Activated T-helper 1 cell treated with anti-CD3 and anti-CD28 coated beads, Interleukin-12 subunit alpha, Interleukin-12 subunit beta, Interleukin-2, Interleukin-4 antibody, amounts not matched to agents 30 ng/mL and 10 ng/mL and 1 ng/mL, durations not matched to agents 14 hours and 24 hours and 36 hours (primary cell): ENCODE measurements at places on chromosomes 5 and 9. TPM values are rescaled to one million over a fixed set of nuclear protein-coding genes. Genes with fewer than 3 reads are reported as not detected.
A peak's percentile ranks its signal among the peaks of the same experiment; 100 is the strongest.

DNA sequence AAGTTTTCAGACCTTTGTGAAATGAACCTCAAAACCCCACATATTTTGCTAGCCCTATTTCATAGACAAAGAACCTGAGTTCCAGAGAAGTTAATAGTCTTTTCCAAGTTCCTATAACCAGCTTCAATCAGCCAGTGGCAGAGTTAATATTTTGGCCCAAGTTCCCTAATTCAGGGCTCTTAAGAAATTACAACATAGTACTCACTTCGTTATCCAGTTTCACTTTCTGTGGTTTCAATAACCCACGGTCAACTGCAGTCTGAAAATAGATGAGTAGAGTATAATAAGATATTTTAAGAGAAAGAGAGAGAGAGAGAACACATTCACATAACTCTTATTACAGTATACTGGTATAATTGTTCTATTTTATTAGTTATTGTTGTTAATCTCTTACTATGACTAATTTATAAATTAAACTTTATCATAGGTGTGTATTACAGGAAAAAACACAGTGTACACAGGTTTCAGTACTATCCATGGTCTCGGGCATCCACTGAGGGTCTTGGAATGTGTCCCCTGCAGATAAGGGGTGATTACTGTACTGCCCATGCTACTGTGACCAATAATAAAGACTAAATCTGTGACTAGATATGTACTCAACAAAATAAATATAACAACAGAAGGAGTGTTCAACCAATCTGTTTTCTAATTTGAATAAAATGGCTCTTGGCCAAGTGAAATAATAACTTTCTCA, 9.3 kb upstream of the MYOT start:
- H3K27me3 ChIP-seq: peaks cover 6% of the 10 kb centered on the region
- no peak for DNase-seq
- H3K4me1 ChIP-seq: peaks cover 16% of the 10 kb centered on the region
- H3K36me3 ChIP-seq: no peaks in the 10 kb centered on the region
- H3K4me3 ChIP-seq: no peak overlapping the region
- no peak overlapping the region for H3K27ac ChIP-seq

DNA sequence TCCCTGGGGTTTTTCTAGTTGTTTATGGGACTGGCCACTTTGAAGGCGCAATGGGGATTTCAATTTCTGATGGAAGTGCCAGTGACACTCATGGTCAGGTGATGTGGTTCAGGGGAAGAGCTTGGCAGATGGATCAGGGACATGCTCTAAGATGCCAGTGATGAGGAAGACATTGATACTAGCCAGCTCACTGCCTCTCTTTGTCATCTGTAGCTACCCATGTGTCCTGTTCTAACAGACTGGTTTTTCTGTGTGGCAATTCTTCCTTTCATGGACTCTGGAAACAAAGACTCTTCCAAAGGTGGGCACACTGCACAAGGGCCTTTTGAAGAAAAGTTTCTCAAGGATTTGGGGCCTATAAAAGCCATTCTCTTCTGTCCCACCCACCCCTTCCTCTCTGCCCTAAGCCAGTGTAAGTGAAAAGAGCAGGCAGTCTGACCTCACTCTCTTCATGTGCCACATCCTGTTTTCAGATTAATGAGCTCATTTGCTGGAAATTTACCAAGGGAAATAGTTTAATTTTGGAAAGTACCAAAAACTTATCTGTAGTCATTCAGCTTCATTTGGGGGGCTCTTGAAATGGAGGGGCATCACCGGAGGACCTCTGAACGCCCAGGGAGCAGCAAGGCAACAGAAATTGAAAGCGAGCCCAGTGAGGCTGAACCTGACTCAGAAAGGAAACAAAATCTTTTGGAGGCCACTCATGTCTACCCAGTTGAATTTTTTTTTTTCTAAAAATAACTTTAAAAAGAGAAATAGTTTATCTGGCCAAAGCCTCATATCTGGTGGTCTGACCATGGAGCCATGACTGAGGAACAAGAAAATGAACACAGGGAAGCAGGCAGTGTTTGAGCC, 4.9 kb upstream of the TRAF1 start:
- H3K27ac ChIP-seq: peak overlapping the region; percentile 100
- peaks cover 90% of the 10 kb centered on the region for H3K4me1 ChIP-seq
- peak overlapping the region; percentile 77 for H3K4me3 ChIP-seq
- peaks cover 5% of the 10 kb centered on the region for H3K36me3 ChIP-seq
- peak; percentile 59 for DNase-seq
- no peaks in the 10 kb centered on the region for H3K27me3 ChIP-seq

DCP2 gene
- 78.9 and 82.5 TPM in 2 replicates for total RNA-seq

DNA sequence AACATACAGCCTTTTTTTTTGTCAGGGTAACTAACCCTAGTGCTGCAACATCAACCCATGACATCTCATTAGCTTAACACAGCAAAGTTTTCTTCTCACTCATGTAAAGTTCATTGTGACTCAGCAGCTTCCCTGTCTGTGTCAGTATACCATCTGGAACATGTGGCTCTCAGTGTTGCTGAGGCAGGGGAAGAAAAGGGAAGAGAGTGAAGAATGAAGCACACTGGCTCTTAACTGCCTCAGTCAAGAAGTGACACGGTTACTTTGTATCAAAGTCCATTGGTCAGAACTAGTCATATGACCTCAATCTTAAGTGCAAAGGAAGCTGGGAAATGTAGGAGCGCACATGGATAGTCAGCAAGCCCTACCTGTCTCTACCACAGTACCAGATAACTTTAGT, 185.0 kb upstream of the ELL2 start:
- H3K27ac ChIP-seq: no peak overlapping the region
- peak; percentile 3 for DNase-seq
- no peaks in the 10 kb centered on the region for H3K4me1 ChIP-seq
- no peak overlapping the region for H3K4me3 ChIP-seq

- H3K36me3 ChIP-seq: no peaks in the 10 kb centered on the region
- peaks cover 4% of the 10 kb centered on the region for H3K27me3 ChIP-seq
- H3K27ac ChIP-seq: peak overlapping the region; percentile 80
- peak overlapping the region; percentile 57 for H3K4me3 ChIP-seq
- peak; percentile 44 for DNase-seq
- peaks cover 26% of the 10 kb centered on the region for H3K4me1 ChIP-seq
Observed at GRCh38 chr9:6566409-6567139, 79.0 kb downstream of the GLDC start.

- no peaks in the 10 kb centered on the region for H3K36me3 ChIP-seq
- H3K27ac ChIP-seq: no peak overlapping the region
- no peak overlapping the region for H3K4me3 ChIP-seq
- no peak for DNase-seq
Observed at GRCh38 chr5:89452081-89452480, 569.1 kb upstream of the MEF2C start.

FOXD4L3 gene
- total RNA-seq: 0.17 TPM in 1 of 2 replicates, not detected in the other

GRCh38 chr9:130629443-130630070, 34.8 kb upstream of the PRDM12 start:
- no peak overlapping the region for H3K4me3 ChIP-seq
- H3K4me1 ChIP-seq: no peaks in the 10 kb centered on the region
- H3K27ac ChIP-seq: no peak overlapping the region
- peaks cover 32% of the 10 kb centered on the region for H3K36me3 ChIP-seq
- no peak for DNase-seq
- H3K27me3 ChIP-seq: no peaks in the 10 kb centered on the region

GRCh38 chr5:134648425-134649162, at the start of gene SEC24A:
SEC24A (plus strand) TSS chr5:134648785; CDS start chr5:134649077, 292 bp downstream.
- peak; percentile 89 for DNase-seq
- peaks cover 5% of the 10 kb centered on the region for H3K36me3 ChIP-seq
- H3K27me3 ChIP-seq: no peaks in the 10 kb centered on the region
- peak within 1 kb of the TSS; percentile 87 for H3K4me3 ChIP-seq
- H3K4me1 ChIP-seq: peaks cover 32% of the 10 kb centered on the region

GRCh38 chr5:148455185-148455584, 71.4 kb downstream of the FBXO38 start:
- no peak overlapping the region for H3K27ac ChIP-seq
- DNase-seq: no peak

- H3K36me3 ChIP-seq: no peaks in the 10 kb centered on the region
- no peak overlapping the region for H3K27ac ChIP-seq
- DNase-seq: no peak
- H3K27me3 ChIP-seq: peaks cover 5% of the 10 kb centered on the region
- H3K4me1 ChIP-seq: no peaks in the 10 kb centered on the region
- no peak overlapping the region for H3K4me3 ChIP-seq
Observed at GRCh38 chr5:137071526-137071925, 427.6 kb downstream of the SPOCK1 start.

SPATA31C1 gene
- total RNA-seq: not detected in 2 replicates

- no peaks in the 10 kb centered on the region for H3K27me3 ChIP-seq
- no peak overlapping the region for H3K27ac ChIP-seq
- no peak for DNase-seq
- no peaks in the 10 kb centered on the region for H3K4me1 ChIP-seq
- peaks cover 2% of the 10 kb centered on the region for H3K36me3 ChIP-seq
- no peak overlapping the region for H3K4me3 ChIP-seq
Observed at GRCh38 chr5:172606156-172606785, 34.8 kb upstream of the NEURL1B start.

DNA sequence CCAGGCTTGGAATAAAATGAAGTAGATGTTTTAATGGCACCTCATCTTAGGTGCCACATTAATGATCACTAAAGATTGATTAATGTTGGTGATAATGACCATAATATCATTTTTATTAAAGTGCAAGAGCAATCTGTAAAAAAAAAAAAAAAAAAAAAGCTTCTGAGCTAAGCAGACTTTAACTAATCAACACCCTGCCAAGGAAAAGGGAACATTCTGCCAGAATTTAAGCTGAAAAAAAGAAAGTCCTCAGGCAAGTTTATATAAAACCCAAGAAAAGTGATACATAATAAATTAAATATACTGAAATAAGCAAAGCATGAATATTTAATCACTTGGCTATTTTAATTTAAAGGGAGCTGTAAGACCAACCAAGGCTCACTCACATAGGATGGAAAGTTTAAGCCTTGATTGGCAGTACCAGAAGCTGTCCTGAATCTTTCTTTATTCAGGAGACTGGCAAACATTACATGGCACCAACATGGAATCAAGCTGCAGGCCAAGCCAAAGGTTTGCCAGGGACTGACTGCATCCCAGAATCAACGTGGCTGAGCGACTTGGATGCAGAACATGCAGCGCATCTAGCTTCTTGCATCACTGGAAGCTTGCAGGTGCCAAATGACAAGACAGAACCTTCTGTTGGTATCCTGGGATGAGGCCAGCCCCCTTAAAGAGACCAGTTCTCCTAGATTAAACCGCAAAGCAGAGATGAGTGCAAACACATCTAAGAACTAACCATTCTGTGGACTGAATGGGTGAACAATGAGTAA, 413.6 kb downstream of the ENC1 start:
- no peak overlapping the region for H3K27ac ChIP-seq
- H3K36me3 ChIP-seq: no peaks in the 10 kb centered on the region
- H3K4me3 ChIP-seq: no peak overlapping the region

MELK gene
- 46.4 and 48.3 TPM in 2 replicates for total RNA-seq

CCDC192 gene
- total RNA-seq: not detected in 2 replicates

OLFM1 gene
- 0.47 and 0.66 TPM in 2 replicates for total RNA-seq

DNA sequence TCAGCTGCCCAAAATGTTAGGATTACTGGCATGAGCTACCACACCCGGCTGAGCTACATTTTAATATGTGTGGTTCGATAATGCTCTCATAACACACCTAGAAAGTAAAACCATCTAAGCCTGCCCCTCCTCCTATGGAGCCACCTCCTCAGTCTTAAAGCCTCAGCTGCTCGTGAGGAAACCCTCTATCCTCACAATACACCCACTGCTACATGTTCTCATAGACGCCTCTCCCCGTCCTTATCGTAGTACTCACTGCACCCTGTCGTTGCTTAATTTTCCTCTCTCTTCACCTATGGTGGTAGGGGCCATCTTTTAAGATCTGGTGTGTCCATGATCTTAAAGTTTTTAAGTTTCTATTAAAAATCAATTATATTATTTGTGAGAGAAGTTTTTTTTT, 72.9 kb downstream of the RCL1 start:
- H3K4me3 ChIP-seq: no peak overlapping the region
- peak overlapping the region; percentile 77 for H3K27ac ChIP-seq
- no peaks in the 10 kb centered on the region for H3K27me3 ChIP-seq
- DNase-seq: no peak
- peaks cover 42% of the 10 kb centered on the region for H3K36me3 ChIP-seq
- peaks cover 36% of the 10 kb centered on the region for H3K4me1 ChIP-seq

DNA sequence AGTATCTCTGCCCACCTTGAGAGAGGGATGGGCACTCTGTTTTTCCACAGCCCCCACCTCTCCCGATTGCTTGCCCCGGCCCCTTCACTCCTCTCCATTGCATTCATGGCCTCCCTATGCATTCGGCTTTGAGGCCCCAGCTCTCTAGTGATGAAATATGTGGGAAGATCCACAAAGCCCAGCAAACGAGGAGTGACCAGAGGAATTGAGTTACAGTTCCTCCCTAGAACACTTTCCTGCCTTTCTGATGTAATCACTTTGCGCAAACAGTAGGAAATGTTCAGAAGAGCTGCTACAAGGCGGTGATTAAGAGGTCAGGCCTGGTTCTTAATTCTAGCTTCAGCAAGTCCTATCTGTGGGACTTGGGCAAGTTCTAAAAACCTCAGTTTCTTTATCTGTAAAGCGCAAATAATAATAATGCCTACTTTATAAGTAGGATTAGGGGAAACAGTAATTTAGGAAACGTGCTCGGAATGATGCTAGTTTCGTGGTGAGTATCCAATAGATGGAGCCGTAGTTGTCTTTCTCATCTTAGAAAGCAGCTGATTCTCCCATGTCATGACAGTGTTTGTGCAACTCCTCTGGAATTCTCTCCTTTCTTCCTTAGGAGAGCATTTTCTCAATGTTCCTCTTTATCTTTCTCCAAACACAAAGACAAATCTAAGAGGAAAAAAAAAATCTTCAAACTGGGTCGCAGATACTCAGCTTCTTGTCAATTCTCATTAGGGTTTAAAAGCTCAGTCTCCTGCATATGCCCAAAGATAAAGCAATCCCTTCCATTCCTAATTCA, 99.5 kb upstream of the MSX2 start:
- H3K4me3 ChIP-seq: no peak overlapping the region
- no peaks in the 10 kb centered on the region for H3K36me3 ChIP-seq
- no peak for DNase-seq

DNA sequence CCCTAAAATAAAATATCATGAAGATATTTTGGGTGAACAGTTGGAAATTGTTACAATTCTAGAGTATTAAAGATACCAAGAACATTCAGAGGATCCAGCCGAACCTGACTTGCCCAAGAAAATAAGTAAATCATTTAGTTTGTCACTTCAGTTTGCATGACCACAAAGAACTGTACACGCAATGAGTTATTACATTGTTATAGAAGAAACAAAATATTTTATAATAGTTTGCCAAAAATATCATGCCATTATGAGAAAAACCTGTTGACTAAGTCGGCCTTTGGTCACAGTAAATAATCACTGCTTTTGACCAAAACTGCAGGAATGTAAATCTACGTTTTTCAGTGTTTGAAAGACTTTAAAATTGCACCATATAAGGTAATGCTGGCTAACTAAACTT, 27.9 kb downstream of the TRIO start:
- DNase-seq: no peak
- no peak overlapping the region for H3K27ac ChIP-seq
- H3K4me1 ChIP-seq: no peaks in the 10 kb centered on the region
- peaks cover 3% of the 10 kb centered on the region for H3K27me3 ChIP-seq
- H3K4me3 ChIP-seq: no peak overlapping the region

CCDC180 gene
- total RNA-seq: 0.83 and 2.4 TPM in 2 replicates

CDH6 gene
- total RNA-seq: not detected in 2 replicates
